ENCODE measurements at places on chromosomes 4 and X.

GRCh38 chr4:7253837-7254236, 61.5 kb downstream of the SORCS2 start:
- no peak for DNase-seq

DNA sequence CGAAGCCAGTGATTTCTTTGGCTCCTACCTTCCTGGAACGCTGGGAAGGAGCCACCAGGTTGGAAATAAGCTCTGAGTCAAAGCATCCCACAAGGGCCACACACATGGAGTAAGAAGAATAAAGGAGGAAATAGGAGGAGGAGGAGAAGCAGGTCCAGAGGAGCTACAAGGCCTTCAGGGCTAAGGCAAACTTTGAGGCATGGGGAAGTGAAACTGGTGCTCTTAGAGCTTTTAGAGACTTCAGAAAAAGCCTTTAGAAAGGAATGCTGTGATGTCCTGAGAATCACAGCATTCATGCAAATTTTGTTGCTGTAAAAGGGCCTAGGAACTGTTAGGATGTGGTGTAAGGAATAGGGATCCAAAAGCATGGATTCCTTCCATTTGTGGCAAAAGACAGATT, 135.9 kb upstream of the ARHGEF9 start:
- DNase-seq: no peak

GRCh38 chrX:119758731-119759247, 401 bp downstream of the SOWAHD start:
- no peak for DNase-seq

DNA sequence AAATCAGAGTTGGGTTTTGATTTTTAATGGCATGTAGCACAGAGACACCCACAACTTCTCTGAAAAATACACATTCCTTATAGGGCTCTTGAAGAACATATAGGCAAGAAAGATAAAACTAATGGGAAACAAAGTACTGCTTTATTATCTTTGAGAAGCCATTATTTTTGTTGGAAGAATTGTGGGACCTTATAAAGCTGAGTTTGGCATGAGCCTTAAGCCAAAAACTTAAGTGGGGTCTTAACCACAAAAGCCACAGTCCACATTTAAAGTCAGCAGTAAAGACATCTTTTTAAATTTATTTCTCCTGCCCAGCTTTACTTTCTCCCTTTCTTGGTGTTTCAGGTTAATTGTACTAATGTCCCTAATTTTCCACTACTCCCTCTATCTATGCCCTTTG, 1297.3 kb downstream of the C4orf33 start:
- no peak for DNase-seq

DNA sequence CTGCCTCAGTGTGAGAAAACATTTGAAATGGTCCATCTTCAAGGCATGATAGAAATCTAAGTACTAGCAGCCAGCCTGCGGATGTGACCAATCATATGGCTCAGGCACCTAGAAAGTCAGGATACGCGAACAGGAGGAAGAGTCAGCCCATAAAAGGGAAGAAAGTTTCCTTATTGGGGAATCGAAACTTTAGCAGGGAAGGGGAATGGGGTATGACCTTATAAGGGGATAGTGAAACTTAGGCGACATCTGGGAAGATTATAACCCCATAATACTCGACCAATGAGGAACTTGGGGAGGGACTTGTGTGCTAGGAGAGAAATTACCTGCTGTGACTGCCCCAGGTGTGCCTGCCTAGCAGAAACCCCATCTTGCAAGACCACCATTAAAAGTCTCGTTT, 26.2 kb upstream of the PYURF start:
- DNase-seq: no peak

DNA sequence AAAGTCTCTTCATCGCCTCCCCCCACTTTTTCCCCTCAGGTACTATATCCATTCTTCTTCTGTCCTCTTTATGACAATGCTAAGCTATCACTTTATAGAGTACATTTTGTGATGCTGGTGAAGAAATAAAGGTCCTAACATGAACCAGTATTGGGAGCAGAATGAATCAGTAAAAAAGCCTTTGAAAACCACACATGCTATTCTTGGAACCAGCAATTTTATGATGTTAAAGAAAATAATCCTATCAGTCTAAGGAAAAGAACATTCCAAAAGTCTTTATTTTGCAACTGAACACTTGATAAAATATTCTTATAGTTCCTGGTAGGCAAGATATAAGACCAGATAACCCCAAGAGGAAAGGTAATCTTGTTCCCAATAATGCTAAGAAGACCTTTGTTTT, 107.8 kb upstream of the MCF2 start:
- DNase-seq: no peak

DNA sequence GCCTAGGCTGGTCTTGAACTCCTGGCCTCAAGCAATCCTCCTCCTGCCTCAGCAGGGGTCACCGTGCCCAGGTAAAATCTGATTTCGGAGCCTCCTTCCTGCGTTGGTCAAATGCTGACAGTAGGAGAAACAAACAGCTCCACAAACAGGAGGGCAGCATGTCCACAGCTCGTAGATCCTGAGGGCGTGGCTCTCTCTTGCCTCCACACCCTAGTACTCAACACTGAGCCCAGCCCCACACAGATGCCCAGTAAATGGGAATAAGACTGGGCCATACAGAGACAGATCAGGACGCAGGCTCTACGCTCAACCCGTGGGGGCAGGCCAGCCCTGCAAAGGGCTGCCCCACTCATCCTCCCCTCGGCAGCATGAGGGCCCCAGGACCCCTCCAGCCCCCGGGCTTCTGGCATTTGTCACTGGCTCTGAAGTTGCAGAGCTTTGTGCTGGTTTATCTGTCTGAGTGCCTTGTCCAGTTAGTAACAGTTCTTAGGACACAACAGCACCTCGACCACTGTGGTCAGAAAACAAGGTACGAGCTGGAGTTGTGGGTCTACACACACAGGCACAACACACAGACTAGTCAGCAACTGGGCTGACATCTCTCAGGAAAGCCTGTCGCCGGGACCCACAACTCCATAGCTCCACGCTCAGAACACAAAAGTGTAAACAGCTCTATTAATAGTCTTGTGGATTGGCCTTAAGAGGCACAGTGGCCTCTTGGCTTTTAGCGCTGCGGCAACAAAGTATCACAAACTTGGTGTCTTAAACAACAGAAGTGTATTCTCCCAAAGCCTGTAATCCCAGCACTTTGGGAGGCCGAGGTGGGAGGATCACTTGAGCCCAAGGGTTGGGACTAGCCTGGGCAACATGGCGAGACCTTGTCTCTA, 5.2 kb downstream of the TNIP2 start:
- DNase-seq: no peak

- no peak for DNase-seq
These were observed 13.7 kb downstream of the STAG2 start for GRCh38 chrX:123975180-123975579.

- DNase-seq: no peak
These were observed 1.2 kb downstream of the HHIP start for GRCh38 chr4:144647095-144647561.
